Lower leg skin (tissue), 4 donors: ENCODE measurements at places on chromosomes 6 and 20. TPM values are rescaled to one million over a fixed set of nuclear protein-coding genes. Genes with fewer than 3 reads are reported as not detected.

DNA sequence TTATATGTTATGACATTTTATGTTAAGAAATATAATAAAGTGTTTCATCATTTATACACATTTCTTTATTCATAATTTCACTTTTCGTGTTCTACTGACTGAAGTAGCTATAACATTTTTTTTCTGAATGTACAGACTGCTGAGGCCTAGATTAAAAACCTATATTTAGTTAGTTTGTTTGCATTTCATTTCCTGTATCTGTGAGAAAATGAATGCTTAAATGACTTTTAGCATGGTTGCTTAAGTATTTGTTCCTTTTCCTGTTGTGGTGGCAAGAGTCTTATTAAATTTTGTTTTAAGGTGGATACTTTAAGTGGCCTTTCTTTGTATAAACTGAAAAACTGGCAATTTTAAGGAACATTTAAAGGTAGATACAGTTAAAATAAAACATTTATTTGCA is 779.7 kb upstream of the MAN1A1 start:
- DNase-seq: no peak

DNA sequence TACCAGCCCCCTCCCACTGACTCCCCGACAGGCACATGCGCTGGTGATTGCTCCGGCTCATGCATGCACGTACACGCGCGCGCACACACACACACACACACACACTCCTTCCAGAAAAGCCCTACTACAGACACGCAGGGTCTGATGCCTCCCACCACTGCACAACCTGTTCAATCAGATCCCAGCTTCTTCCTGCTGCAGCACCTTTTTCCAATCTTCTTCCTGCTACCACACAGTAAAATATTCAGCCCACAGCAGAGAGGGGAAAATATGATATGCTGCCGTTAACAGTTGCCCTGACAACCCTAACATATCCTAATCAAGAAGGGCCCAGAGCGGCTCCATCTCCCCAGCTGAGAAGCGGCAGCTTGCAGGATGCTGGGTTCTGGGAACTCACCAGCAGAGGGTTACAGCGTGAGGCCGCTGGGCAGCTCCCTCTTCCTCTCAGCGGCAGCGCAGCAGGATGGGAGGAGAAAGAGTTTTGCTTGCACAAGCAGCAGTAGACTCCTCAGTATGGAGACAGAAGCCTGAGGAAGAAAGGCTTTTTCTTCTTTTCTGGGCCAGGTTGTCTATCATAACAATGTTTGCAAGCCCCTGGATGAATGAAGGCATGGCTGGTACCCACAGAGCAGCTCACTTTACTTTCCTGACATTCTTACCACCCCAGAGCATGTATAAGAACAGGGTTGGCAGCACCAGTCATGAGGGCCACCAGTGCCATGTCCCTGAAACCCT is 23.9 kb downstream of the MAP7 start:
- DNase-seq: peak; percentile 34

DNA sequence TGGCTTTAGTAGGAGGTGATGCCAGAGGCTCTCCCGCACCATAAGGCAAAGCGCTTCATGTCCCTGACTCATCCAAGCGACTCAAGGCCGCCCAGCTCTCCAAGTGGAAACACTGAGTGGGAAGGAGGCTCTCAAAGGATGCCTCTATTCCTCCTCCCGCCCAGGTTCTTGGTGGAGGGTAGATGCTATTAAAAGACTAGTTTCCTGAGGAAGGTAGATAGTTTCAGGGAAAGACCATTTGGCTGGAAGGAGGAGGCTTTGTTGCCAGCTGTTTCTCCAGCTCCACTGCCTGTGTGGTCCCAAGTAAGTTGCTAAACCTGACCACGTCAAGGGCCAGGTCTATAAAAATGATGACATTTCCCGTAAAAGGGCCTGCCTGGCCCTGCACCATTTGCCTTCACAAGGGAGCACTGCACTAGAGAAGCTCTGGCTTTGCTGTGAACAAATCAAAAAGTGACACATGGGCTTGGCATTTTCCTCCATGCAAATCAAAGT is 48.2 kb downstream of the GMDS start:
- no peak for DNase-seq

DNA sequence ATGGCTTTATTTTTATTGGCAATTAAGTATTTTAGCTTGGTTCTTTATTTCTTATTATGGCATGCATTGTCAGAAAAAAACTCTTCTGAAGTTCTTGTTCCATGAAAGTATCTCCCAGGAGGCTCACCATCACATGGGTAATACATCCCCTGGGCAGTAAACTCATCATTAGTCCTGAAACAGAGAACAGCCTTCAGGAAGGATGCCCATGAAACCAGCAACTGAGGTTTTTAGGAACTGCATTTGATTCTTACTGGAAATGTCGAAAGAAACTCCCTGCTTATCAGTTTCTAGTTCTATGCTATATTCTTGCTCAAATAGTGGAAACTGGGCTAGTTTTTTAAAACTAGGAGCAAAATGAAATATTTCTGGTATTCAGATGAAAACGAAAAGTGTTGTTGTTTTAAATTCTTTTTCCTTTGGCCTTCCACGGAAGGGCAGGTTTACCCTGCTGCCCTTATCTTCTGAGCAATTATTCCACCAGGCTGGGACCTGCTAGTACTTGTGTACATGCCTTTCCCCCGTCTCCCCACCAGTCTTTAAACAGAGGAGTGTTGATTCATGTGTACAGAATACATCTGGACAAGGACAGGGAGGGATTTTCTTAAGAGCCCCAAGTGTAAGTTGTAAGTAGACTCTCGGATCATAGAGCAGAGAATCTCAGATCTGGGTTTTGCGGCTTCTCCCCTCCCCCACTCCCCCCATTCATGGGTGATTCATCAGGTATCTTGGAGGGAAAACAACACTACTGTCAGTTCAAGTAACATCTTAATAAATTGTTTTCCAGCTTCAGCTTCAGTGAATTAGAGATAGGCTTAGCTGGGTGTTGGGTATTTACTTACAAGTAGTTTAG is 81.5 kb downstream of the RTN4IP1 start:
- DNase-seq: no peak

DNA sequence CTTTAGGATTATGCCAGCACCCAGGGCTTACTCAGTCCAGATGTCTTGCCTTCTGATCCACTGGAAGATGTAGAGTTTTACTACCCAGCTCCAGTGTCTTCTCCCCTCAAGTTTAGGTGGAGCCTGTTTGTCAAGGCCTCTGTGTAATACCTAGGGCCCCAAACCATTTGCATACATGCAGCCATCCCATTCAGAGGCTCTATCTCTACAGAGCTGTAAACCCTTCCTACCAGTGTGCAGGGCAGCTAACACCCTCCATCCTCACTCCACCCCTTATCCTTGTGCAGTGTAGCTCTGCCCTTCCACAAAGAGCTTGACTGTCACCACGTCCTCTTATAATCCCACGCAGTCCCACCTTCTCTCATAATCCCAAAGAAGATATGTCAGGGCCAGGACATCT is 84.8 kb upstream of the SHLD1 start:
- no peak for DNase-seq

DNA sequence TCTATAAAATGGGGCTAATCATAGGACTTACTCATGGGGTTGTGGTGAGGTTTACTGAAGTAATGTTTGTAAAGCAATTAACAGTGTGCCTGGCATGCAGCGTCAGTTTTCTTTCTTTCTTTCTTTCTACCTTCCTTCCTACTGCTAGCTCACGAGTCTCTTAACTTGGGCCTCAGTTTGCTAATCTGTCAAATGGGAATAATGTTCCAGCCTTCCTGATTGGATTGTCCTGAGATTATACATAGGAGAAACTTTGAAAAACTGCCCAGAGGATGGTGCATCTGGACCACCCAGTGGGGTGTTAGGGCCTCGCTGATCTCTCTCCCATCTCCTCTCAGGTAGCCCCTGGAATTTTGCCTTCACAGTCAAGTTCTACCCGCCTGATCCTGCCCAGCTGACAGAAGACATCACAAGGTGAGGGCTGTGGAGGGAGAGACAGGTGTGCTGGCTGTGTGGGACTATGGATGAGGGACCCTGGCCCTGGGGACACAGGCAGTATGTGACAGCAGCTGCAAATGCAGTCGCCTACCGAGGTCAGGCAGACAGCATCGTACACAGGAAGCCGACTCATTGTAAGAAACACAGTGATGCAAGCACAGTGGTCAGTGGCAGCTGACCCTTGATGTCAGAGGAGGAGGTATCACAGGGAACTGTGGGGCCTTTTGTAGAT is 27.5 kb downstream of the EPB41L1 start:
- no peak for DNase-seq

DNA sequence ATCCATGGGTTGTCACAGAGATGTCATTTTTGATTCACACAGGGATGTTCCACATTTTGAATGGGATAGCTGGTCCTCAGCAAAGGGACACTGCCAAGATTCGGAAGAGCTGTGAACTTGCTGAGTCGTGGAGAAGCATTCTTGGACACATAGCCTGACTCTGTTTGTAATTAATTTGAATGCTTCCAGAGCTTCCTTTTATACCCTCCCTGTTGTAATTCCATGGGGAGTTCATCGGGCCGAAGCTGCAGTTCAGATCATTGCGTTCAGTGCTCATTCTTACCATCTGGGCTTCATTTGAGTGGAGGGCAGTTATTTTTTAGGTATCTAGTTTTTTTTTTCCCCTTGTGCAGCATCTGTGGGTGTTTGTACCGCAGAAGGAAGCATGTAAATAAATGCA is 126.5 kb downstream of the SLC24A3 start:
- DNase-seq: no peak

MOG gene
- total RNA-seq: not detected

C20orf144 gene
- total RNA-seq: not detected
